Stimulated activated CD8-positive, alpha-beta memory T cell treated with anti-CD3 and anti-CD28 coated beads, Interleukin-4, amount 100 ng/mL, for 24 hours (primary cell): ENCODE measurements at places on chromosomes 6 and 20.

DNA sequence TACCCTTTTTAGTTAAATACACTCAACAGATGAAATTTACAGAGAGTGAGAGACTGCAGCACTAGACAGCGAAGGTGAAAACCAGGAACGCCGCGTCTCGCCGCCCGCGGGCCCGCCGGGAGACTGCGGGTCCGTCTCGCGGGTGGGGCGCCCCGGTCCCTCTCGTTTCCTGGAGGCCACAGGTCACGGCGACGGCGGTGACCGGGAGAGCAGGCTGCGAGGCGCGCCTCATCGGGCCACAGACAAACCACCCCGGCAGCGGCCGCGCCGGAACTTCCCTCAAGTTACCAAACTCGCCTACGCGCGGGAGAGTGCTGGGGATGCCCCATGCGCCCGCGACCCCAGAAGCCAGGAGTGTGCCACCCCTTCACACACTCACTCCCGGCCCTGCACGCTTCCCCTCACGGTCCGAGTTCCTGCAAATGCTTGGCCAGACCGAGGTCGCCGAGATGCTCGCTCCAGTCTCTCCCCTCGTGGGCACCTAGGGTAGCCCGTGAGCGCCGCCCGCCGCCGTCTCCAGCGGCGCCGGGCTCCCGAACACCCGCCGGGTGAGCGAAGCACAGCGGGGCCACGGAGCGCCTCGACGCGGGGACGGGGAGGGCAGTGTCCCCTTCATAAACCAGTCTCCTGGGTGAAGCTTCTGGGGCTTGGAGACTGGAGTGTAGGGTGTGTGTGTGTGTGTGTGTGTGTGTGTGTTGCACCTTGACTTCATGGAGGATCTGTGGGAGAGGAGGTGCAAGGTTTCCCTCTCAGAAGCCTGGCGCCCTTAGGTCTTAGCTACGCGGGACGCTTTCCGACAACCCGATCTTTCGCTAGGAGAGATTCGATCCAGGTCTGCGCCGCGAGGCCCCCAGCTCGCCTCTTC is 1.4 kb downstream of the BACH2 start:
- peak; percentile 74 for DNase-seq

DNA sequence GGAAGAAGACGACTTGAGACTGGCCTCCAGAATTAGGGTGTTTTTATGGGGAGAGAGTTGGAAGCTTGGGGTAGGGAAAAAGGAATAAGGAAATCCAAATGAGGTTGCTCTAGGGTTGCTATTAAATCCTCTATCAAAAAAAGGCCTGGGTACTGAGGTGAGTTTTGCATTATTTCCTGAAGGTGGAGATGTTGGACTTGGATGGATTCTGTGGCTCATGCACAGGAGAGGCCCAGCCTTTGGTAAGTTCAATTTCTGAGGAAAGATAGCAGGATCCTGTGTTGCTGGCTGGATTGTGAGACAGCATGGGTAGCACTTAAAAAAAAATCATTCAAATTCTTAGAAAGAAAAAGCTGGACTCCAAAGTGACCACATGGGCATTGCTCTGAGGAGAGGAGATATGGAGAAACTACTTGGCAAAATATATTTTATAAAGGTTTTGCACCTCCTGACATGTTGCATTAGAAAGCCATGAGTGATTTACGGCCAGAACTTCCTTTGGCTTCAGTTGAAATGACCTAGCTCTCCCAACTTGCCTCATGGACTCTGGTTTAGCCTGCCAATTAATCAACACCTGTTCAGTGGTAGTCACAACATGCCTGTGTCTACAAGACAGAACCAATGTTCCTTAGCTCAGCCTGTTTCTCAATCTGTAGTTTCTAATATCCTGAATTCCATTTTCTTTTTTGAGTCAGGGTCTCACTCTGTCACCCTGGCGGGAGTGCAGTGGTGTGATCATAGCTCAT is 152.1 kb upstream of the RALGAPA2 start:
- no peak for DNase-seq

DNA sequence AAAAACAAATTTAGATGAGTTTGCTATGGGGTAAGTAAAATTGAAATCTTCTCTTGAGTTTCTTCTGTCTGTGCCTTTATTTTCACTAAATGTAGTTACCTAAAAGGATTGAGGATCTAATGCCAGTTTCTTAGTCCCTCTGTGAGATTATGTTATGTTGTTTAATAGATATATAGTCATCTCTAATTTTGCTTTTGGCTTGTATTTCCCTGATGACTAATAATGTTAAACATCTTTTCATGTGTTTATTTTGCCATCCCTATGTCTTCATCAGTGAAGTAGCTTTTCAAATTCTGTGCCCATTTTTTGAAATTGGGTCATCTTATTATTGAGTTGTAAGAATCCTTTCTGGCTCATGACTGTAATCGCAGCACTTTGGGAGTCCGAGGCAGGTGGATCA is 13.7 kb downstream of the QRSL1 start:
- no peak for DNase-seq

DNA sequence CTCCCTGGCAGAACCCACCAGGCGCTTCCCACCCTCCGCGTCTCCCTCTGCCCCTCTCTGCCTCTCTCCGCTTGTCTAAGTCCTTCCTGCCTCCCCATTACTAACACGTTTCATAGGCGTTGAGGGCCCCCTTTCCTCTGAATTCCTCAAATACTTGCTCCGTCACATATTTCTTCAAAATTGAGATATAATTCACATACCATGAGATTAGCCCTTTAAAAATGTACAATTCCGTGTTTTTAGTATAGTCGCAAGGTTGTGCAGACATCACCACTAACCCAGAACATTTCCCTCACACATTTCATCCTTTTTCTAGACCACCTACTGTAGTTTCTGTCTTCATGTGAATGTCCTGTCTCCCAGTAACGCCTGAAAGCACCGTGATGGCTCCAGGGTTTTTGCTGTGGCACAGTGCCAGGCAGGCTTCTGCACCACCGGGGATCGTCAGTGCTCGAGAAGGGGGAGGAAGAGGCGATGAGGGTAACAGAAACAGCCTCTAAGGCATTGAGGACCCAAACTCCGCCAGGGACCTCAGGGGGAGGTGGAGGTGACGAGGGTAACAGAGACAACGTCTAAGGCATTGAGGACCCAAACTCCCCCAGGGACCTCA is 141.9 kb upstream of the SNX9 start:
- no peak for DNase-seq

DNA sequence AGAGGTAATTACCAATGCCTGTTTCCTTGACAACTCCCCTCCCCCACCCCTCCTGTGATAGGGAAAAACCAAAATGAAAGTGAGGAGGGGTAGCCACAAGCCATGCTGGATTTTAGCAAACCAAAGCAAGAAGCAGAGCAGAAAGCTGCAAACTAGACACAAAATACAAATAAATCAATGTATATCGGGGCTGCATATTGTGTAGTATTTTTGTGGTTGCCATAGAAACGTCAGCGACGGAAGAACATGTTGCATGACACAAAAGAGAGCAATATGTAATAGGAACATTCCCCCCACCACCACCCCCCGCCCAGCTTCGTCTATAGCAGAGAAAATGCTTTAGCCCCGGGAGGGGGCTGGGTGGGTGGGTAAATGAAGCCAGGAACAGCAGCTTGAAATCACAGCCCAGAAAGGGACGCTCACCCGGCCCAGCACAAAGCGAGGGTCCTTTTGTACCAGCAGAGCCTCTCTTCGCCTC is 548 bp downstream of the AGPAT4 start:
- DNase-seq: no peak

GRCh38 chr6:100366419-100366818 is 98.3 kb downstream of the SIM1 start:
- DNase-seq: no peak

DNA sequence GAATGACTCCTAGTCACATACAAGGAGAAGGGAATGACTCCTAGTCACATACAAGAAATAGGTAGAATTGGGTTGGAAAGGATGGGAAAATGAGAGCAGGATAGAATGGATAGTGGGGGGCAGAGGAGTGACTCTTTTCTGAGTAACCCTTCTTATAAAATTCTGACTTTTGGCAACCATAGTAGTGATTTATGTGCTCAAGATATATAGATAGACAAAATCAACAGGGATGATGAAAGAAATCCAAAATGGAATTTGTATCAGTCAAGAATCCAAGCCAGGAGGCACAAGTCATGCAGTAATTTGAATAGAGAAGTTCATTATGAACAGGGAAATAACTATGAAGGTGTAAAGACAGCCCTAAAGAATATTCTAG is 41.7 kb downstream of the ADAT2 start:
- DNase-seq: no peak

DNA sequence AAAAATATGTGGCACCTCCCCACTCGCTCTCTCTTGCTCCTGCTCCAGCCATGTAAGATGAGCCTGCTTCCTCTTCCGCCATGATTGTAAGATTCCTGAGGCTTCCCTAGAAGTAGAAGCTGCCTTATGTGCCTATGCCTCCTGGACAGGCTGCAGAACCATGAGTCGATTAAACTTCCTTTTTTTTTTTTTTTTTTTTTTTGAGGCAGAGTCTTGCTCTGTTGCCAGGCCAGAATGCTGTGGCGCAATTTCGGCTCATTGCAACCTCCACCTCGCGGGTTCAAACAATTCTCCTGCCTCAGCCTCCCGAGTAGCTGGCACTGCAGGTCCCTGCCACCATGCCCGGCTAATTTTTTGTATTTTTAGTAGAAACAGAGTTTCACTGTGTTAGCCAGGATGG is 112.5 kb downstream of the FAM217A start:
- no peak for DNase-seq

DNA sequence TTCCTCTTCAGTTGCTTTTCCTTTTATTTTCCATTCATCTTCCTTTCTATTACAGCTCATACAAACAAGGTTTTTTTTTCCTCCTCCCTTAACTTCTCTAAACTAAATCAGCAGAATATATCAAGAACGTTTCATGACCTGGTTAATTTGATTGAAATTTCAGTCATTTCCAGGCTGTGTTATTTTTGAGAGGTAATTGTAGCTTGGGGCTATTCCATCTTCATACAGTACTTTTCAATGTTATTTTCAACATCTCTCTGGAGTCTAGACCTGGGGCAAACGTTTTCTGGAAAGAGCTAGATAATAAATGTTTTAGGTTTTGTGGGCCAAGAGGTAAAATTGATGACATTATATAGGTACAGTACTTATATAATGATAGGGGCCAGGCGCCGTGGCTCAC is 4.0 kb upstream of the SLC23A2 start:
- DNase-seq: no peak

GRCh38 chr6:170173335-170173881 is 117.5 kb downstream of the DLL1 start:
- no peak for DNase-seq

DNA sequence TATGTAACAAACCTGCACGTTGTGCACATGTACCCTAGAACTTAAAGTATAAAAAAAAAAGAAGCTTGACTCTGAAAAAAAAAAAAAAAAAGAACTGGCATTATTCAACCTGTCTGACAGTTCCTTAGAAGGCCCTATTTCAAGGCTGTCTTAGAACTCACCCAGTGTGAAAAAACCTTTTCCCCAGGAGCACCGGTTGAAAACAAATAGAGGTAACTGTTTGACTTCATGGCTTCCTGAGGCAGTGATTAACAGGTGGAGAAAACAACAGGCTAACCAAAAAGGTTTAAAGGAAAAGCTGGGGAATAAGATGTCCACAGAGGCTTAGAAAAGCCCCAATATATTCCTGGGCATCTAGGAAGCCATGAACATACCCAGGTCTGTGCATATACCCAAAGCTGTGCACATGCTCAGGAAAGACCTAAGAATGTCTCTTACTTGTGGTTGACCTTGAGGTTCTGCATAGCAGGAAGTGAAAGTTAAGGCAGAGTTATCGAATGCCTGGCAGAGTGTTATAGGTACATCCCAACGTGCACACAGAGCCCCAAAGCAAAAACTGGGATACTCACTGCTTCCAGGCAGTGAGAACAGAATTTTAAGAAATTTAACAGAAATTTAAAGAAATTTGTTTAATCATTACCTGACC is 7.0 kb downstream of the UQCC1 start:
- DNase-seq: no peak

- no peak for DNase-seq
These were observed 188.0 kb upstream of the RAB32 start for GRCh38 chr6:146355521-146356100.

DNA sequence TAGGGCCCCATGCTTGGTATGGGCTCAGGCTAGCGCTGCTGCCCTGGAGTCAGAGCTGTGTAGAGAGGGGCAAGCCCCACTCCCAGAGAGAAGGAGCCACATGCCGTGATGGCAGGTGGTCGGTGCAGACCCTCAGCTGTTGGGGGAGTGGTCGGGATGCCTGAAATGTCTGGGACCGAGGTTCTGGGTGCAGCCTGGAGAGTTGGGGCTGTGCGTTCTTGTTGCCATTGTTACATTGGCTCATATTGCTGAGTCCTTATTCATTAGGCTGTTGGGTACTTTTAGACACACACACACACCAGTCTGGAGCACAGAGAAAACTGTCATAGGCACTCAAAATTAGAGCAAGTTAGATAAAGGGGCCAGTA is 83.9 kb downstream of the UNC5CL start:
- no peak for DNase-seq

GRCh38 chr20:45311589-45312211 is 3.6 kb upstream of the MATN4 start:
- peak; percentile 60 for DNase-seq

- no peak for DNase-seq
These were observed 89.1 kb upstream of the FOXA2 start for GRCh38 chr20:22673467-22673866.

- no peak for DNase-seq
These were observed 49.2 kb downstream of the FRK start for GRCh38 chr6:116011520-116011919.

GRCh38 chr20:1417273-1417672 is 24.4 kb upstream of the FKBP1A start:
- DNase-seq: no peak

DNA sequence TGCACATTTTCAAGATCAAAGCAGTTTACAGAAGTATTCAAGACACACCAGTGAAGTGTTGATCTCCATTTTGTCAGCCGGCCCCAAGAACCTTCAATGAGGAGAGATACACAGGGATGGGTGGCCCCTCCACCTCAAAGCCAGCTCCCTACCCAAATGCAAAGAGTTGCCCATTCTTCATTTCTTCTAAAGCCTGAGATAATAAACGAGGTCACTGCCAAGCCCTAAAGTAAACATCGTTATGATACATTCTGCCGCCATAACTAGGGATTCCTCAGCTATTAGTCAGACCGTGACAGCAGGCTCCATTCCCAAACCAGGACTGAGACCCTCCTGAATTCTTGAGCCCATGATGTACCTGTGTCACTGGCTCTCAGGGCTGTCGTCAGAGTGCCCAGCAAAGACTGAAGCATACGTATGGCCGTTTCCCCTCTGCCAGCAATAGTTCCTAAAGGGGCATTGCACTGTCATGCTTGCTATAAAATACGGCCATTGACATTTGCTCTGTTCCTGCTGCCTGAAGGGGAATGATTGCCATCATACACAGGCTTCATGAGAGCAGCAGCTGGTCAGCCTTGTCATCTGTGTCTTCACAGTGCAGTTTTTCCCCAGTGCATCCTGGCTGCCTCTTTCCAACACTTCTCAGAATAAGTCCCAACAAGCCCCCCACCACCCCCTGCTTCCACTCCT is 41.7 kb downstream of the ISM1 start:
- DNase-seq: no peak

GRCh38 chr20:10728873-10729670 is 55.3 kb upstream of the JAG1 start:
- no peak for DNase-seq

- DNase-seq: no peak
These were observed 410.0 kb upstream of the JAG1 start for GRCh38 chr20:11083841-11084240.

- DNase-seq: no peak
These were observed 101.6 kb upstream of the PRSS16 start for GRCh38 chr6:27145731-27146455.
